ENCODE measurements at places on chromosomes 7 and 10.

DNA sequence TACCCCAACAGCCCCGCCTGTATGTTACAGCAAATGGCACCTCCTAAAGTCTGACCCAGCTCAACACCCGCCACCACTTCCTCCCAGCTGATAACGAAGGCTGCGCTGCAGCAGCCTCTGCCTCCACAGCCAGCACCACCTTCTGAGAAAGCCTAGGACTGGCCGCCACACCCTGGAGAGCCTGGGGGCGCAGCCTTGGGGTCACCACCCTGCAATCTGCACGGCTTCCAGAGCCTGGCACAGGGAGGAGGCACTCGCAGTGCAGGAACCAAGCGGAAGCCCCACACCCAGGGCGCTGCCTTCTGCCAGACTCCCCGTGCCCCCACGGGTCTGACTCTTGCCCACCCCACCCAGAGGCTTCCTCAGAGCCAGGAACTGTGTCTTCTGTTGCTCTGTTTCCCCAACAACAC is 112.5 kb downstream of the MAD1L1 start:
- no peak for DNase-seq

GRCh38 chr10:78520737-78521430 is 487.2 kb downstream of the RPS24 start:
- DNase-seq = no peak

DNA sequence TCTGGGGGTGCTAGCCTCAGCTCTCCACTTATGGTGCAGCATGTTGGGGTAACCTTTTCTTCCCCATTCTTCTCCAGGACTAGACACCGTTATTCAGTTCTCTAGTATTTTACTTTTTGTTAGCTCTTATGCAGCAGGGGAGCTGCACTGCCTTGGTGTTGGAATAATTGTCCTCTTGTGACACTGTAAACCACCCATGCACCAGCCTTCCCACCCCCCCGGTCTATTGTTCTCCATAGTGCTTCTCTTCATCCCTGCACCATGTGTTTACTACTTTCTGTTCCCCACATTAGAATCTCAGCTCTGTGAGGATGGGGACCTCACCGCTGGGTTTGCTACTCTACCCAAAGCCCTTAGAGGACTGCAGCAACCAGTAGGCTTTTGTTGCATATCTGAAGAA is 230.7 kb downstream of the RPS24 start:
- no peak for DNase-seq

DNA sequence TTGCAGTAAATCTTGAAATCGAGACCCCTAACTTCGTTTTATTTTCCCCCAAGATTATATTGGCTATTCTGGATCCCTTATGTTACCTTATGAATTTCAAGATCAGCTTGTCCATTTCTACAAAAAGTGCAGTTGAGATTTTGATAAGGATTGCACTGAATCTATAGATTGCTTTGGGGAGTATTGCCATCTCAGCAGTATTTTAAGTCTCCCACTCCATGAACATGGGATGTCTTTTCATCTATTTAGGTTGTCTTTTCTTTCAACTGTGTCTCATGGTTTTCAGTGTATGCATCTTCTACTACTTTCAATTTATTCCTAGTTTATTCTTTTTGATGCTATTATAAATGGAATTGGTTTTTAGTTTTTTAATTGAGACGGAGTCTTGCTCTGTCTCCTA is 89.6 kb downstream of the EZH2 start:
- DNase-seq = no peak

- no peak for DNase-seq
These were observed 24.9 kb downstream of the TCAF1 start for GRCh38 chr7:143877098-143877497.

GRCh38 chr7:91034459-91035368 is 229.5 kb upstream of the FZD1 start:
- DNase-seq = no peak

GRCh38 chr7:150969475-150969874 is 8.6 kb downstream of the KCNH2 start:
- DNase-seq = no peak

GRCh38 chr7:93551063-93551895 is 23.2 kb downstream of the CALCR start:
- no peak for DNase-seq

Data from activated naive CD8-positive, alpha-beta T cell treated with anti-CD3 and anti-CD28 coated beads, Interleukin-2, amount 50 U/mL, for 16 hours (primary cell).